ENCODE measurements at places on chromosomes 12 and 14.

- no peak overlapping the region for H3K4me3 ChIP-seq
- H3K36me3 ChIP-seq: no peaks in the 10 kb centered on the region
- no peaks in the 10 kb centered on the region for H3K27me3 ChIP-seq
- no peak for DNase-seq
- H3K27ac ChIP-seq: no peak overlapping the region
Observed at GRCh38 chr14:38120109-38120508, 87.6 kb upstream of the SSTR1 start.

DNA sequence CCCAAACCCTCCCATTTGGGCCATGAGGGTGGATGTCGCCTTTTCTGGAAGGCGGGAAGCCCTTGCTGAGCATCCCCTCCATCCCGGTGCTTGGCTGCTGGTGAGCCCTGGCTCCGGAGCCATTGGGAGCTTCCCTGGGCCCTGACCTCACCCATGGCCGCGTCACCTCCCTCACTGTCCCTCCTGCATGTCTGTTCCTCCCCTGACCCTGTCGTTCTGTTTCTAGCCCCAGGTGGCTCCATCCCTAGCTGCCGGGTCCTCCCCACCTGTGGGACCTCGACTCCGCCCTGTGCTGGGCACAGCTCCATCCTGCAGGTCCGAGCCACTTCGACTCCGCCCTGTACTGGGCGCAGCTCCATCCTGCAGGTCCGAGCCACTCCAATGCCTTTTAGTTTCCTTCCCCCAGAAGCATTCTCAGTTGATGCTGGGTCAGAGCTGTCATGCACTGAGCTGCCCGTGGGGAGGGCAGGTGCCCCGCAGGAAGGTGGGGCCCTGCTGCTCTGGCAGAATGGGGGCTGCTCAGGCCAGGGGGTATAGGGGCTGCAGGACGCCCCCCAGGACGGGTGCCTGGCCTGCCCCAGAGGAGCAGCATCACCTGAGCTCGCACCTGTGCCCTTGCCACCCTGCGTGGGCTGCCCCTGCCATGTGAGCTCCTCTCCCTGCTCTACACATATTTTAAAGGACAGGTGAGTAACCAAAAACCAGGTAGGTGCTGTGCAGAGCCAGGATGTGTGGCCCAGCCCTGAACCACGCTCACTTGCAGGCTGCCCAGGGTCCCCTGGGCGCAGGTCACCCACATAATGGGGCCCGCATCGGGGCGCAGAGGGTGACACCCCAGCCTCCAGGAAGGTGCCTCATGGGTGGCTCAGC lies 19.0 kb downstream of the NOC4L start:
- H3K4me3 ChIP-seq: no peak overlapping the region
- no peak for DNase-seq
- H3K4me1 ChIP-seq: peaks cover 22% of the 10 kb centered on the region
- no peak overlapping the region for H3K27ac ChIP-seq

DNA sequence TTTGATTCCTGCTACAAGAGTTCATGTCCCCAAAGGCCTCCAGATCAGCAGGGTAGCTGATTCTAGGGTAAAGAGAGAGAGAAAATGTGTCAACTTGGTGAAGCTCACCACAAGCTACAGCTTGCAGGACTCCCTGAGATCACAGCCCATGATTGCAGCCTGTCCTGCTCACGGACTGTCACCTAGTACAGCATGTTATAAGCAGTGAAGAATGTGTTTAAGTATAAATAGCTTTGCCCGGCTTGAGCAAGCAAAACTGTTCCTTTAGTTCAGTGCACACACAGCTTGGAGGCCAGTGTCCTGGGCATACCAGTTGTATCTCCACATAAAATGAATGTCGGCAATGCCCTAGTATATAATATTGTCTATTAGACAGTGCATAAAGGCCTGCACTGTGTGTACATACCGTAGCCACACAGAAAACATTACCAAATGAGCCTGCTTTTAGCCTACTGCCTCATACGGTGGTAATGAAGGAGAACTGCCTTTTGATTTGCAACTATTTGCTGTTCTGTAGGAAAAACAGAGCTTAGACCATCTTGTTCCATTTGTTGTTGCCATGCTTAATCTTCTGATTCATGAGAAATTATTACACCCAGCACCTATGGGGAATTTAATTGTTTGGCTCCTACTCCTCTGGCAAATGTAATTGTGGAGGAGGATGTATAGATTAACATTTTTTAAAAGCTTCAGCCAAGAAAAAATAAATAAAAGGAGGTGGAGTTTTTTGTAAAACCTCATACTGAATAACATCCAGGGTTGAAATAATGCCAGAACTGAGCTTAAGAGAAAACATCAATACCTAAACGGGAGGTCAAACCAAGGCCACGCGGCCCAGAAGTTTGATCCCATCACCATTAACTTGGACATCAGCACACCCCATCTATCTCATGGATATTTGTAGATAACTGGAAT lies 108.1 kb upstream of the G2E3 start:
- no peaks in the 10 kb centered on the region for H3K4me1 ChIP-seq
- no peak for DNase-seq
- H3K27ac ChIP-seq: no peak overlapping the region
- no peak overlapping the region for H3K4me3 ChIP-seq

- no peak for DNase-seq
- H3K36me3 ChIP-seq: no peaks in the 10 kb centered on the region
- H3K27me3 ChIP-seq: no peaks in the 10 kb centered on the region
- peaks cover 4% of the 10 kb centered on the region for H3K4me1 ChIP-seq
Observed at GRCh38 chr12:76685246-76685678, 78.7 kb upstream of the ZDHHC17 start.

- H3K36me3 ChIP-seq: no peaks in the 10 kb centered on the region
- no peaks in the 10 kb centered on the region for H3K4me1 ChIP-seq
- DNase-seq: no peak
- no peak overlapping the region for H3K27ac ChIP-seq
Observed at GRCh38 chr12:86774841-86775388, 518.7 kb upstream of the MGAT4C start.

GRCh38 chr14:69572841-69573135 lies 1.9 kb downstream of the CCDC177 start:
- no peak overlapping the region for H3K4me3 ChIP-seq
- DNase-seq: no peak
- peaks cover 14% of the 10 kb centered on the region for H3K4me1 ChIP-seq
- H3K36me3 ChIP-seq: peaks cover 2% of the 10 kb centered on the region
- H3K27ac ChIP-seq: no peak overlapping the region
- H3K27me3 ChIP-seq: peaks cover 70% of the 10 kb centered on the region

- DNase-seq: no peak
- no peaks in the 10 kb centered on the region for H3K36me3 ChIP-seq
- H3K4me3 ChIP-seq: no peak overlapping the region
- H3K27ac ChIP-seq: no peak overlapping the region
Observed at GRCh38 chr14:29320286-29320685, 553.7 kb downstream of the FOXG1 start.

GRCh38 chr12:104866291-104866690 lies 91.8 kb downstream of the SLC41A2 start:
- H3K27me3 ChIP-seq: peaks cover 14% of the 10 kb centered on the region
- peaks cover 15% of the 10 kb centered on the region for H3K4me1 ChIP-seq
- no peaks in the 10 kb centered on the region for H3K36me3 ChIP-seq
- DNase-seq: no peak
- no peak overlapping the region for H3K4me3 ChIP-seq
- H3K27ac ChIP-seq: no peak overlapping the region

GRCh38 chr14:61342932-61343331 lies 21.6 kb downstream of the PRKCH start:
- peaks cover 69% of the 10 kb centered on the region for H3K36me3 ChIP-seq
- H3K4me1 ChIP-seq: peaks cover 96% of the 10 kb centered on the region
- DNase-seq: no peak
- no peaks in the 10 kb centered on the region for H3K27me3 ChIP-seq
- H3K4me3 ChIP-seq: peak overlapping the region; percentile 68
- H3K27ac ChIP-seq: peak overlapping the region; percentile 86

Data from activated CD4-positive, alpha-beta T cell treated with anti-CD3 and anti-CD28 coated beads, Interleukin-2, amount 10 ng/mL, durations not matched to agents 7 days and 5 days (primary cell).